ENCODE measurements at places on chromosomes 16 and 17. TPM values are rescaled to one million over a fixed set of nuclear protein-coding genes. Genes with fewer than 3 reads are reported as not detected.

GRCh38 chr17:56099649-56100048 is 53.6 kb upstream of the ANKFN1 start:
- DNase-seq, result no peak

- DNase-seq, result no peak
These were observed 3.1 kb upstream of the EXOC7 start for GRCh38 chr17:76106703-76107102.

DNA sequence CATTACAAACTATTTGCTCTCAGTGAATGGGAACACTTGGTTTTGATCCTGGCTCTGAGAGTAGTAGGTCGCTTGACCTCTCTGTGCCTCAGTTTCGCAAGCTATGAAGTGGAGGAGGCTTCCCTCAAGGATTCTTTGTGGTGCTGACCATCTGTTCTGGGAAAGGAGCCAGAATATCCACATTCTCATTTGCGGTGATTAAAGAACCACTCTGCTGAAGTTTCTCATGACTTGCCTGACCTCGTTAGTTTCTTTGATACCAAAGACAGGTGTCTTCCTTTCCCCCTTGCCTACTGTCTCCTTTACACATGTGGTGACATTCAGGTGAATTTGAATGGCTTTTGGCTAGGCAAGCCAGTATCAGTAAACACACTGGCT is 116.0 kb downstream of the SNX29 start:
- no peak for DNase-seq

Gene SLC25A10
- total RNA-seq, result 19.9 TPM

Gene CACNG3
- total RNA-seq, result not detected

DNA sequence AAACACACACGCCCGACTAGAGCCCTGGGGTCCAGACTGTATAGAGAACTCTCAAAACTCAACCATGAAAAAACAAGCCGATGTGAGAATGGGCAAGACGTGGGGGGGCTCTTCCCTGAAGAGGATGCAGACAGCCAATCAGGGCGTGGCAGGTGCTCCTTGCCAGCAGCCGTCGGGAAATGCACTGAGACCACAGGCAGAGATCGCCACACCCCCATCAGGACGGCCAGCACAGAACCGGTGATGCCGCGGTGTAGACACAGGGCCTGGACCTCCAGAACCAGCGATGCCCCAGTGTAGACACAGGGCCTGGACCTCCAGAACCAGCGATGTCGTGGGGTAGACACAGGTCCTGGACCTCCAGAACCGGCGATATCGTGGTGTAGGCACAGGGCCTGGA is 169.2 kb downstream of the LAT start:
- DNase-seq, result no peak

Gene KRTAP9-2
- not detected for total RNA-seq

- no peak for DNase-seq
These were observed 5.6 kb downstream of the STAT5B start for GRCh38 chr17:42270596-42270995.

DNA sequence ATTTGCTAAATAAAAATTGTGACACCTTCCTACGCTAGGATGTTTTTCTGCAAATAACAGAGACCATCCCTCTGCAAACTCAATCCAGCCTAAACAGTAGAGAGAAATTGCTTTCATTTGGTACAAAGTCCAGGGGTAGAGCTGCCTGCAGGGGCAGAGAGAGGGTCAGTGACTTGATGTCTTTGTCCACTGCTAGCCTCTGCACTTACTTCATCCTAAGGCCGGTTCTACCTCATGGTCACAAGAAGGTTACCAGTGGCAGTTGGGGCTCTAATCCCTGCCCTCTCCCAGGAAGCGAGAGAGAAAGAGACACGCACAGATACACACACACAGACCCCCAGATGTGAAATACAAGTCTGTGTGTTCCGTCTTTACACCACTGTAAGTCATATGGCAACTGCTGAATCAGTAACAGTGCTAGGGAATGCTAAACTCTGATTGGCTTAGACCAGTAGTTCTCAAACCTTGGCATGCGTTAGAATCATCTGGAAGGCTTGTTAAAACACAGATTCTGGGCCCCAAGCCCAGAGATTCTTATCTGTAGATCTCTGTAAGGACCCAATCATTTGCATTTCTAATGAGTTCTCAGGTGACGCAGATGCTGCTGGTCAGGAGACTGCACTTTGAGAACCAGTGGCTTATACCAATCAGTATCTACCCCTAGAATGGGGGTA is 13.1 kb upstream of the LPCAT2 start:
- peak; percentile 33 for DNase-seq

- DNase-seq, result no peak
These were observed 21.1 kb downstream of the KNOP1 start for GRCh38 chr16:19696961-19697360.
